ENCODE measurements at places on chromosomes 12 and 14. TPM values are rescaled to one million over a fixed set of nuclear protein-coding genes. Genes with fewer than 3 reads are reported as not detected.

CCDC196 gene
- not detected for total RNA-seq

DNA sequence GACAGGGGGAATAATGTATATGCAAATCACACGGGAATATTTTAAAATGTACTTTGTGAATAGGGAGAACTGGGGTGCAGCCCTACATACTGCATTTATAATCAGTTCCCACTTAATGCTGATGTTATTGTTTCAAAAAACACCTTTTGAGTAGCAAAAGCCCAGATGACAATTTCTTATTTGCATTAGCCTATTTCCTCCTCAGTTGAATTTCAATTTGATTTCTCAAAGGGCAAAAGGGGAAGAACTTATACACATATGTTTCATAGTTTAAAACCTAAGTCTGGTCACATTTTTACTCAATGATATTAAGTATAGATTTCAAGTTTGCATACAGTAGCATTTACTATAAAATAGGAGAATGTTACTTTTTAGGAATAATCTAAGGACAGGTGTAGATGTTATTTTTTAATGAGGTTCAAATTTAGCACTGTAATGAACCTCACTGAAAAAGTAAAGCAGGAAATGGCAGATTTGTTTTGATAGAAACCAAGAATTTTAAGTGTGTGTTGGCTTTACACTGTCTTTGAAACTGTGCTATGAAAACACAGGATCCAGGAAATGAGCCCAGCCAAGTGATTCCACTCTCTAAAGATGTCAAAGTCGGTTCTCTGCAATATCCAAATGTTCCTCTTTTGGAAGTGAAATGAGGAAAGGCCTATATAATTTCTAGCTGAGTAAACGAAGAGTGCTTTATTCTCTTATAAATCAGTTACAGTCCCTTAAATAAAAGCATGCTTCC is 367.4 kb downstream of the BTG1 start:
- no peak overlapping the region for H3K27ac ChIP-seq
- H3K4me1 ChIP-seq, result no peaks in the 10 kb centered on the region
- no peaks in the 10 kb centered on the region for H3K36me3 ChIP-seq
- H3K4me3 ChIP-seq, result no peak overlapping the region
- no peak for DNase-seq

DNA sequence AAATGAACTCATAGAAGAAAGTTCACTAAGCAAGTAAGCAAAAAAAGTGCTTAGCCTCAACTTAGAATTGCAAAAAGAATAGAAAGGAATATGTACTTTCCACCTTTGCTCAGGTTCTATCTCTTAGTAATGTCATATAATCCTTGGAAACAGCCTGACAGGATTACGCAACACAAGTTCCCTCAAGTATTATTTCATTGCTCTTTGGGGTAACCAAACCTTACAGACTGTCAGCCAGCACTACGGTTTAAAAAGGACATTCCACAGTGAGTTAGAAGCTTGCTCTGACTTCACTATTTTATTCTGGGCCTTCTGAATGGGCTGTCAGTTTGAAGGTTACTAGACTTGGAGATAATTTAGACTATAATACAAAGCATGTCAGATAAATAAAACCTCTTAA is 264.0 kb downstream of the ATXN7L3B start:
- no peaks in the 10 kb centered on the region for H3K4me1 ChIP-seq
- no peak overlapping the region for H3K27ac ChIP-seq
- H3K4me3 ChIP-seq, result no peak overlapping the region
- no peak for DNase-seq
- no peaks in the 10 kb centered on the region for H3K36me3 ChIP-seq

- no peak for DNase-seq
- H3K27ac ChIP-seq, result no peak overlapping the region
Observed at GRCh38 chr12:89662623-89663022, 46.0 kb downstream of the ATP2B1 start.

GRCh38 chr14:101022121-101022520 is 118.6 kb upstream of the RTL1 start:
- H3K4me3 ChIP-seq, result no peak overlapping the region
- no peaks in the 10 kb centered on the region for H3K27me3 ChIP-seq
- H3K27ac ChIP-seq, result no peak overlapping the region
- no peaks in the 10 kb centered on the region for H3K4me1 ChIP-seq
- H3K36me3 ChIP-seq, result no peaks in the 10 kb centered on the region
- DNase-seq, result peak; percentile 13

GRCh38 chr12:115354007-115354890 is 670.3 kb upstream of the TBX3 start:
- H3K27ac ChIP-seq, result peak overlapping the region; percentile 80
- H3K4me3 ChIP-seq, result peak overlapping the region; percentile 32
- H3K4me1 ChIP-seq, result no peaks in the 10 kb centered on the region

DNA sequence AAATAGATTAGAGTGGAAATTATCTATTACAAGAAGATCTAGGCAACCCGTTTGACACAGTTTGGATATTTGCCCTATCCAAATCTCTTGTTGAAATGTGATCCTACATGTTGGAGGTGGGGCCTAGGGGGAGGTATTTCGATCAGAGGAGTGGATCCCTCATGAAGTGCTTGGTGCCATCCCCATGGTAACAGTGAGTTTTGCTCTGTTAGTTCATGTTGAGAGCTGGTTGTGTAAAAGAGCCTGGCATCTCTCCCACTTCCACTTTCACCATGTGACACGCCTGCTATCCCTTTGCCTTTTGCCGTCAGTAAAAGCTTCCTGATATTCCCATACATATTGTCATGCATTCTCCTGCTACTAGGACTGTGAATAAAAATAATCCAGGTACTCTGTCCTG is 66.4 kb upstream of the FLRT2 start:
- H3K4me3 ChIP-seq, result no peak overlapping the region
- no peaks in the 10 kb centered on the region for H3K36me3 ChIP-seq
- H3K27ac ChIP-seq, result no peak overlapping the region
- no peaks in the 10 kb centered on the region for H3K27me3 ChIP-seq

- H3K36me3 ChIP-seq, result no peaks in the 10 kb centered on the region
- H3K4me3 ChIP-seq, result no peak overlapping the region
- DNase-seq, result no peak
- peaks cover 37% of the 10 kb centered on the region for H3K4me1 ChIP-seq
Observed at GRCh38 chr12:62760779-62761178, 174.2 kb downstream of the PPM1H start.

GRCh38 chr14:55448141-55448614 is 7.8 kb upstream of the TBPL2 start:
- no peaks in the 10 kb centered on the region for H3K36me3 ChIP-seq
- peak overlapping the region; percentile 1 for H3K27ac ChIP-seq
- H3K27me3 ChIP-seq, result no peaks in the 10 kb centered on the region
- no peak for DNase-seq

- H3K27ac ChIP-seq, result peak overlapping the region; percentile 99
- H3K4me1 ChIP-seq, result peaks cover 11% of the 10 kb centered on the region
- peaks cover 14% of the 10 kb centered on the region for H3K36me3 ChIP-seq
- peak overlapping the region; percentile 64 for H3K4me3 ChIP-seq
Observed at GRCh38 chr14:74018174-74018585, 908 bp downstream of the ENTPD5 start.

GRCh38 chr12:101127521-101128219 is 82.4 kb downstream of the SLC5A8 start:
- no peaks in the 10 kb centered on the region for H3K27me3 ChIP-seq
- H3K27ac ChIP-seq, result no peak overlapping the region
- H3K4me1 ChIP-seq, result no peaks in the 10 kb centered on the region
- DNase-seq, result no peak

NYNRIN gene
- total RNA-seq, result 3.7 TPM

SLC6A12 gene
- total RNA-seq, result 3.3 TPM

DNA sequence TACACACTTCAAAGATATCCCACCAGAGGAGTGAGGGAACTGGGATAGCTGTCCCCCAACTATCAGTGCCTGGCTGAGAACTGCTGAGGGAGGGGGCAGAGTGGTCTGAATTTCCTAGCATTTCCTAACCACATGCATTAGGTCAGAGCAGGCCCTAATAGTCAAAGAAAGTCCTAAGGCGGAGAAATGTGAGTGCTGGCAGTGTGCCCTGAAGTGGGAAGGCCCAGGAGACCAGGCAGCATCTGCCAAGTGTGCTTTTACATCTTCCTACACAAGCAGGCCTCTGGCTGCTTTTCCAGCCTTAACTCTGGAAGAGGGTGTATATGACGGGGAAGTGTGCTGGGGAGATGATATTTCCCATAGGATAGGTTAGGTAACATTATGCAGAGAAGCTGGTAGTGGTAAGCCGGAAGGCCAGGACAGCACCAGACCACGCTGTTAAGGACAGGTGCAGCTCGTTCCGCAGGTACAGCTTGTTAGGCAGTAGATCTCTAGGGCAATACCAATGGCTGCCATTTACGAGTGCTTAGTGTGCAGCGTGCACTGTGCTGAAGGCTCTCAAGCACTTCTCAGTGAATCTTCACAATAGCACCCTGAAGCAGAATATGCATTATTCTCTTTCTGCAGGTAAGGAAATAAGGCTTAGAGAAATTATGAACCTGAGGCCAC is 9.1 kb upstream of the CCDC198 start:
- H3K4me3 ChIP-seq, result no peak overlapping the region
- H3K27ac ChIP-seq, result no peak overlapping the region
- no peak for DNase-seq
- H3K36me3 ChIP-seq, result no peaks in the 10 kb centered on the region
- no peaks in the 10 kb centered on the region for H3K27me3 ChIP-seq
- no peaks in the 10 kb centered on the region for H3K4me1 ChIP-seq

- no peaks in the 10 kb centered on the region for H3K36me3 ChIP-seq
- H3K27ac ChIP-seq, result no peak overlapping the region
- no peaks in the 10 kb centered on the region for H3K27me3 ChIP-seq
- H3K4me3 ChIP-seq, result no peak overlapping the region
Observed at GRCh38 chr14:23831596-23831995, 122.0 kb upstream of the DHRS4 start.

OVCH1 gene
- total RNA-seq, result not detected

DNA sequence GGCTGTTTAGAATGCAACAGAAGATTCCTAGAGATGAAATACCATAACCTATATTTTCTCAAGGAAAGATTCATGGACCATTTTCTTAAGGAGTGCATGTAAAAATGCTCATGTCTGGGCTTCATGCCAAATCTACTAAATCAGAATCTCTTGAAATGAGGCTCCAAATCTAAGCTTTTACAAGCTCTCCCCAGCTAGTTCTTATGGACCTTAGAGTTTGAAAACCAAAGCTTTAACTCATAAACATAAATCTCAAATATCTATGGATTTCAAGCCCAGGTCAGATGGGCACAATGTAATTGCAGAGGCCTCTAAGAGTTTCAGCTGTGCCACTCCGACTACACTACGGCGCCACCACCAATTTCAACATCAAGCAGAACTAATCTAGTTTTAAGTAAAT is 117.3 kb upstream of the CAND1 start:
- no peaks in the 10 kb centered on the region for H3K27me3 ChIP-seq
- H3K27ac ChIP-seq, result no peak overlapping the region
- no peak overlapping the region for H3K4me3 ChIP-seq
- no peak for DNase-seq
- H3K36me3 ChIP-seq, result no peaks in the 10 kb centered on the region

TCL1B gene
- not detected for total RNA-seq

- H3K27ac ChIP-seq, result peak overlapping the region; percentile 77
- DNase-seq, result no peak
- peaks cover 20% of the 10 kb centered on the region for H3K4me1 ChIP-seq
- no peaks in the 10 kb centered on the region for H3K36me3 ChIP-seq
Observed at GRCh38 chr12:121214166-121214777, 4.3 kb downstream of the P2RX4 start.

CLEC2A gene
- total RNA-seq, result not detected

DNA sequence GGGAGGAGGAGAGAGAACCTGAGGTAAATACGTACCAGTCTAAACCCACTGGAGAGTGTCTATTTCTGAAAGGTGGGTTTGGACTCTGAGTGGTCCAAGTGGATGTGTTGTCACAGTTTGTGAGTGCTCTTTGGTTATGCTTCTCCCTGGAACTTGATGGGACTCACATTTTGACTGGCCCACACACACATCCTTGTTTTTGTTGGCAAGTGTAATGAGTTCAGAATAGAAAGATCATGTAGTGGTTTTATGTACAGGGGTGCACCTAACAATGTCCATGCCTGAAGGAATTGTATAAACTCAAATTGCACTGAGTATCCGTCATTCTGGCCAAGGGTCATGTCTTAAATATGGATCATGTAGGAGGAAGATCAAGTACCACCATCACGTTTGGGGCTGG is 4.8 kb downstream of the PPFIBP1 start:
- H3K36me3 ChIP-seq, result no peaks in the 10 kb centered on the region
- DNase-seq, result no peak
- no peak overlapping the region for H3K4me3 ChIP-seq
- H3K27ac ChIP-seq, result peak overlapping the region; percentile 1
- H3K4me1 ChIP-seq, result peaks cover 11% of the 10 kb centered on the region

DNA sequence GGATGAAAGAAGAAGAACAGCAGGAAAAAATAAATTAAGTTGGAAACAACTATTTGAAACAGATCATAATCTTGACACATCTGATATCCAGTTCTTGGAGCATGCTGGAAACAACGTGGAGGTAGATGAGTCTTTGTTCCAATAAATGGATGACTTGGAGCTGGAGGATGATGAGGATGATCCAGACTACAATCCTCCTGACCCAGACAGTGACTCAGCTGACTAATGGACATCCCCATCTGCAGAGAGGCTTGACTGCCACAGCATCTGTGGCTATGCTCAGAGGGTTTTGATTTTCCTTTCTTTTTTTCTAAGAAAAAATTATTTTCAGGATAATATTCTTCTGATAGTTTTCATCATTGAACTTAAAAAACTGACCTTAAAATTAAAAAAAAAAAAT is 6.2 kb upstream of the ZDHHC17 start:
- no peaks in the 10 kb centered on the region for H3K4me1 ChIP-seq
- no peaks in the 10 kb centered on the region for H3K36me3 ChIP-seq
- no peaks in the 10 kb centered on the region for H3K27me3 ChIP-seq
- no peak overlapping the region for H3K27ac ChIP-seq
- no peak for DNase-seq
- no peak overlapping the region for H3K4me3 ChIP-seq

GRCh38 chr14:68860771-68861170 is 67.9 kb upstream of the ZFP36L1 start:
- no peak for DNase-seq
- no peak overlapping the region for H3K27ac ChIP-seq
- no peak overlapping the region for H3K4me3 ChIP-seq
- no peaks in the 10 kb centered on the region for H3K36me3 ChIP-seq
- H3K4me1 ChIP-seq, result no peaks in the 10 kb centered on the region
- H3K27me3 ChIP-seq, result no peaks in the 10 kb centered on the region

- H3K36me3 ChIP-seq, result peaks cover 30% of the 10 kb centered on the region
- H3K4me1 ChIP-seq, result peaks cover 69% of the 10 kb centered on the region
- peaks cover 20% of the 10 kb centered on the region for H3K27me3 ChIP-seq
- DNase-seq, result no peak
- H3K27ac ChIP-seq, result peak overlapping the region; percentile 54
- H3K4me3 ChIP-seq, result peak overlapping the region; percentile 5
Observed at GRCh38 chr12:6204533-6205143, 4.4 kb downstream of the CD9 start.

TRHDE gene
- 0.52 TPM for total RNA-seq

DNA sequence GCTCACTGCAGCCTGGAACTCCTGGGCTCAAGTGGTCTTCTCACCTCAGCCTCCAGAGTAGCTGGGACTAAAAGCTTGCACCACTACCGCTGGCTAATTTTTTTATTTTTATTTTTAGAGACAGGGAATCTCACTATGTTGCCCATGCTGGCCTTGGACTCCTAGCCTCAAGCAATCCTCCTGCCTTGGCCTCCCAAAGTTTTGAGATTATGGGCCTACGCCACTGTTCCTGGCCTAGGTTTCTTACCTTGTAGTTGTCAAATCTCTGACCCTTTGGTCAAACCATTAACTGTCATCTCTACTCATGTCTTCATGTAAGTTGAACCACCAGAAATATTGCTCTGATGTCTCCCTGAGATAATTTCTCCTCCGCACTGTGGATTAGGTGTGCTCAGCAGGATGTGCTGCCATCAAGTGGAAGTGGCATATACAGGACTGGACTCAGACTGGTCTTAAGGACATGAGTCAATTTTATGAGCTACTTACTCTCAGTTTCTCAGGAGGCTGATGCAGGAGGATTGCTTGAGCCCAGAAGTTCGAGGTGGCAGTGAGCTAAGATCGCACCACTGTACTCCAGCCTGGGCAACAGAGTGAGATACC is 28.5 kb downstream of the ACTR6 start:
- no peaks in the 10 kb centered on the region for H3K27me3 ChIP-seq
- no peak overlapping the region for H3K4me3 ChIP-seq
- H3K4me1 ChIP-seq, result no peaks in the 10 kb centered on the region
- no peak overlapping the region for H3K27ac ChIP-seq
